Left hindlimb (tissue), 1 donor: ENCODE measurements at places on chromosomes 2 and 18.

DNA sequence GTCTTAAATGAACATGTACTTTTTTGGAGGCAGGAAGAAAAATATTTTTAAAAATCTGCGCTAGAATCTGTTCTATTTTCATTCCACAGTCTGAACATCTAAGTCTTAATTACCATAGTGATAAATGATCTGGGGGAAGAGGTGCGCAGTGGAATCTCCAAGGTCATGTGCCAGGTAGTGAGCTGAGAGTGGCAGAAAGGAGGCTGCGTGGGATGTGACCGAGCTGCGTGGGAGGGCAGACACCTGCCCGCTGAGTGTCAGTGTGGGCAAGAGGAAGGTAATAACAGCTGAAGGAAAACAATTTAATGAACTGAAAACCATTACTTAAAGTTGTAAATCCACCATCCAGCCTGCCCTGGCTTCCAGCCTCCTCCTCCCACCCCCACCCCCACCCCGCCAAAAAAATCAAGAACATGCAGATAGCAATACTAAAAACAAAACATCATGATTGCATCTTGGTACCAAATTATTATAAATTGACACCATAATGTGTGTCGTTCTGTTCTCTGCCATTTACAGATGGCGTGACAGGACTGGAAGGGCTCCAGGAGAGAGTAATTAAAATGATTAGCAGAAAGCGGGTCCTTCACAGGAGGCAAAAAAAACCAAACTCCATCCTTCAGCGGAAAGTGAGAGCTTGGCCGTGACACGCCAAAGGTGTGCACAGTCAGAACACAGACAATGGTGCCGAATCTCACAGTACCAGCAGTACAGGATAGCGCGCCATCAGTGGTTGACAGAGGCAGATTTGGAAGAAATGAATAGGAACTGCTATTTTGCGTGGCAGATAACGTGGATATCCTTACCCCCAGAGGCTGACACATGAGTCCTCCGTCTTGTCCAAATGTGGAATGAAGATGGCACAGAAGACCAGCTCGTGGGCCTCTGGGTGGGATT, 11.4 kb upstream of the DTNB start:
- DNase-seq, result no peak

- DNase-seq, result no peak
Measured at GRCh38 chr2:197869041-197869440, 64.6 kb downstream of the PLCL1 start.

- DNase-seq, result no peak
Measured at GRCh38 chr2:23824777-23825212, 102.1 kb downstream of the ATAD2B start.

GRCh38 chr2:207223051-207223450, 57.3 kb upstream of the KLF7 start:
- DNase-seq, result no peak

- no peak for DNase-seq
Measured at GRCh38 chr2:208164951-208165755, 1.8 kb upstream of the CRYGA start.
